ENCODE measurements at places on chromosomes 2 and 18.

- no peak for DNase-seq
Observed at GRCh38 chr2:175234153-175234552, 52.6 kb upstream of the ATP5MC3 start.

- DNase-seq, result no peak
Observed at GRCh38 chr2:26585100-26585499, 56.1 kb downstream of the CIB4 start.

GRCh38 chr18:3663870-3664512, 214.0 kb downstream of the TGIF1 start:
- DNase-seq, result no peak

DNA sequence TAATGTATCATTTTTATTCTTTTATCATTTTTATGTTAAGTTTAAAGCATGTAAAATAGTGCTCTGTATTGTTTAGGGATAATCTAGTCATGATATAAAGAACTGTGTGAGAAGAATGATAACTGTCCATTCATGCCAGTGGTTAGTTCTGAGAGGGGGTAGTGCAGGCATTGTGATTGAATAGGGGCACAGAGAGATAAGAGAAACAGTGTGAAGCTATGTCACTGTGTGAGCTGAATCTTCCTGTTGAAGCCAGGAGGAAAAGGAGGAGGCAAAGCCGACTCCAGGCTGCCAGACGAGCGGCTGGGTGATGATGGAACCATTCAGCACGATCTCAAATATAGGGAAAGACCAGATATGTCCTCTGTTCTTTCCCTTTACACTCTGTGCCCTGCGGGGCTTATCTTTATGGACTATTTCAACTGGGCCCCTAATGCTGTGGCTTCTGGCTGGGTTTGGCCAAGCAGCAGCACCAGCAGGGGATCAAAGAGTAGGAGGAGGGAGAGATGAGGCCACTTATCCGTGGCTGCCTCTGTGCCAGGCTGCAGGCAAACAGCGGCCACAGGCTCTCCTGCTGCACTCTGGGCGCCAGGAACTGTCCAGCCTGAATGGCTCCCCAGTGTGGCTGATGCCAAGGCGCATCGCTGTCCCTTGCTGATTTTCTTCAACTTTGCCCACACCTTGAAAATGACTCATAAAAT, 128.0 kb downstream of the SPP2 start:
- no peak for DNase-seq

GRCh38 chr18:62651276-62652056, 63.9 kb upstream of the PHLPP1 start:
- DNase-seq, result no peak

- DNase-seq, result no peak
Observed at GRCh38 chr18:44709307-44710126, 28.8 kb downstream of the SETBP1 start.

DNA sequence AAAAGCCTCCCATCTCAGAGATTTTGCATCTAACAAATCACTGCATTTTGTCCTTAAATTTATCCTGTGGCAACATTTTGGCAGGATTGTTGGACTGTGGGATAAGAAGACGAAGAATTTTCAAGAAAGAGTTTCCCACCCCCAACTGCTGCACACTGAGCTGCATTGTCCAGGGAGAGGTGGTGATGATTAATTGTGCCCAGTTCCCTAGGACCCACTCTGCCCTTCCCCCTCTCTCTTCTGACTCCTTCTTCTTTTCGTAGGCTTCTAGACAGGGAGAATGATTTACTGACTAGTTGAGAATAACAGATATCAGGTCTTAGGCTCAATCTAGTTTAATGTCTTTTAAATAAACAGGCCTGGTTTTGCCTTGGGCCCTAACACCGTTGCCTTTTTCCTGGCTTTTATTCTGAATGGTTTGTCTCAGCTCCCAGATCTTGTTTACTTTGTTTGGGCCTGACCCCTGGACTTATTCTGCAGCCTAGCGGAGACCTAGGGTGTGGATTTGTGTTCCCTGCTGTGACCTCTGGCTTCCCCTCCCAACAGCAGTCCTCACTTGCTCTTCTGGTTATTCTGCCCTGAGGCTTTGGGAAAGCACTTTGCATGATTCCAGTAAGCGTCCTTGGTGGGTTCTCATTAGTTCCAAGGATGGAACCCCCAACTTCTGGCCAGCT, 233.3 kb downstream of the INSIG2 start:
- DNase-seq, result no peak

DNA sequence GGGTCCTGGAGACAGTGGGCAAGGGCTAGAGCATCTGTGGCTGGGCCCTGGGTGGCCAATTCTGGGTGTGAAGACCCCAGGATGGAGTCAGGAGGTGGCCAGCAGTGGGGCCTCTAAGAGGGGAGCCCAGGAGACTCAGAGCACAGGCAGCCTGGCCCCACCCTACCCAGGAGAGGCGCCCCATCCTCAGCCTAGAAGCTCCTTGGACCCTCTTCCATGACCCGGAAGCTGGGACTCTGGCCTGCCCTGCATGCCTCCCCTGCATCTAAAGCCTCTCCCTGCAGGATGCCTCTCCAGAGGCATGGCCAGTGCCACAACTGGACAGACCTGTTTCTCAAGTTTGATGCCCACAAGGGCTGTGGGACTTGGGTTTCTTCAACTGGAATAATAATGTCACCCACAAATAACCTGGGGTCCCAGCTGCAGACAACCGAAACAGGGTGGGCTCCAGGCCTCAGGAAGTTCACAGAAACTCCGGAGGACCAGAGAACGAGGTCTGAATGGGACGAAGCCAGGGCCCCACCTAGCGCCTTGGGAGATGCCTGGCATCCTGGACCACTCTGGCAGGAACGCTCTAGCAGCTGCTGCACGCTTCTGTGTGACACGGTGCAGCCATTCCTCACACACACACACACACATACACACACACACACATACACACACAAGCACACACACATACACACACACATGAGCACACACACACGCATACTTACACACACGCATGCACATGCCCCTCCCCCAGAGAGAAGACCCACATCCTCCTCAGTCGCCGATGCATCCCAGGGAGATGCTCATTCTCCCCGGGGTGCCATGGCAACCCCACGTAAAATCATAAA, 16.4 kb downstream of the KCNIP3 start:
- no peak for DNase-seq

DNA sequence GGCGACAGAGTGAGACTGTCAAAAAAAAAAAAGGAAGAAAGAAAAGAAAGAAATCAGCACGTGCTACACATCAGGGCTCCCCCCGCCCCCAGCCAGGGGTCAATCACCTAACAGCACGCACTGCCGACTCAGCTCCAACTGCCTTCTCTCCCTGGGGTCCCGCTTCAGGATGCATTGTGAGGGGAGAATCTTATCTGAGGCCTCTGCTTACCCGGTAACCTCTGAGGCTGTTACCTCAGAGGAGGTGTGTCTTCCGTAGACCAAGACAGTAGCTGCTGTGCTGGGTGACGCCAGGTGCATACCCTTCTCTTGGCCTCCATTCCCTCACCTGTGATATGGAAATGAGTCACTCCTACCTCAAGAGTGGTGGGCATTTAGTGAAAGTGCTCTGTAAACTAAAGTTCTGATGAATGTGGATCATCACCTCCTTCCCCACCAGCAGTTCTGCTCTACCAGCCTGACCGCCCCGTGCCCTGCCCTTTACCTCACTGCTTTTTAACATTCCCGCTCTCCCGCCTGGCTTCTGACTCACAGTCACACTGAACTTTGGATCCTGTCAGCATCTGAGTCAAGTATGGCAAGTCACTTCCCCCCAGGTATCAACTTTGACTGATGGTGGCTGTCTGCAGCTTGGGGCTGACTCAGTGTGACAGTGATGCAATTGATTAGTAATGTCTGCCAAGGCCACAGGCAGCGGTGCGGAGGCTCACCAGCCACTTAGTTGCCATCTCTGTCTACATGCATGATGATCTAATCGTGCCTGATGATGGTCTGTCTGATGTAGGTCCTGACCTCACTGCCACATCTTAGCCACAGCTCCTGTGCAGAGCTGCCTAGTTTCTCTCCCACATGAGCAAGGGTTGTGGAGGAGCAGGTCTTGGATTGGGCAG, 20.1 kb downstream of the ARID5A start:
- DNase-seq, result peak; percentile 99

DNA sequence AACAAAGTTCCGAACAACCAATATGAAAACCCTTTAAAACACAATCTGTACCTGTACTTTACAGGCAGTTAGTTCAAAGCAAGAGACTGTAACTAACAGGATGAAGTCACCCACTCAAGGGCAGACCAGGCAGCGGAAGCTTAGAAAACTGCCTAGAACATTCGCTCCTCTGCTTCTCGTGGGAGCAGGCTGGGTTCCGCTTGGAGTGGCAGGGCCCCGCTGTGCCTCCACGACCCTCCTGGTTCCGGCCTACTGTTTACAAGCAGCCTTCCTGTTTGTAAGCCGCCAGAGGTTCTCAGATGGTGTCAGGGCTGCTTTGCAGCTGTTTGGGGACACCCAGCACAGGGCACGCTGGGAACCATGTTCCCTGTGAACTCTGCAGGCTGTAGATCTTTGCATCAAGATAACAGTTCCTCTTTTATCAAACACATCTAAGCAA, 31.3 kb downstream of the CIB4 start:
- no peak for DNase-seq

- DNase-seq, result no peak
Observed at GRCh38 chr2:153939124-153939796, 67.5 kb downstream of the GALNT13 start.

DNA sequence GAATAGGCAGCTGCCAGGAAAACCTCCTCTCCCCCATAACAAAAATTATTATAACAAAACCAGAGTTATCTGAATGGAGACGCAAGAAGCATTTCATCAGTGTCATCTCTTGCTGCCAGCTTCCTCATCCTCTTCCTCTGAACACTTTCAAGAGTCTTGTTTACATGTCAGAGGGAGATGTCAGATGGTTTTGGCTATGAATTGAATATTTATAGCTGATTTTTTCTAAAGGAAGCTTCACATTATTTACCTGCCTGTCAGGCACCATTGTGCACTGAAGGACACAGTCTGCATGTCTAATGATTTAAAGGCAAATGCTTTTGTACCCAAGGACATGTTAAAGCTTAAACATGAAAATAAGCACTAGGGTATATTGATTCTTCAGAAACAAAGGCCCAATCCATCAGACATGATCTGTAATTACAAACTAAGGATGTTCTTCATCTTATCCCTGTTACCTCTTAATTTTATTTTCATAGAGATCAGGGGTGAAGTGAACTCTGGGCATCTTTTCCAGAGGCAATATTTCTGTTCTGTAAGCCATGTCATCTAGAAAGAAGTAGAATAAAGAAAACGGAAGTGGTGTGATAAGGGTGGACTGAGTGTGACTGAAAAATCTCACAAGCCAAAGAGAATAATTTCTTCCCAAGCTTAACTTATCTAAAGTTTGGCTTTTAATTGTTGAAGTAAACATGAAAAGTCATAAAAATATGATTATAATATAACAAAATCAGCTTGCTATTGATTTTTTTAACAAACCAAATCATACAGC, 168.7 kb downstream of the ANKRD44 start:
- no peak for DNase-seq

DNA sequence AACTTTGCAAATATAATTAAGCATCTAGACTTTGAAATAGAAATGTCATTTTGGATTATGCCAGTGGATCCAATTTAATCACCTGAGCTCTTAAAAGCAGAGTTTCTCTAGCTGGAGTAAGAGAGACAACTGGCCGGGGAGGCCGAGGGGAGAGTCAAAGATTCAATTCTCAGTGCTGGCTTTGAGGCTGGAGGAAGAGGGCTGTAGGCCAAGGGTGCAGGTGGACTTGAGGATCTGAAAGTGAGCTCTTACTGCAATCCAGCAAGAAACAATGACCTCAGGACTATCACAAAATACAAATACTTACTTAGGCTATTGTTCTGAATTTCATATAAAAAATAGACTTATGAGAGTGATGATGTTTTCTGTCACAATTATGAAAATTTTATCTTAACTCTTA, 814.5 kb downstream of the CBLN2 start:
- DNase-seq, result no peak

GRCh38 chr2:219071131-219071816, 10.6 kb upstream of the IHH start:
- DNase-seq, result no peak

GRCh38 chr2:227143895-227144294, 20.1 kb downstream of the COL4A4 start:
- DNase-seq, result no peak

GRCh38 chr18:34866310-34866709, 156.2 kb downstream of the DTNA start:
- DNase-seq, result no peak

GRCh38 chr2:201891676-201892075, 85.3 kb downstream of the CDK15 start:
- no peak for DNase-seq

GRCh38 chr2:227890495-227891079, 19.2 kb downstream of the DAW1 start:
- DNase-seq, result no peak

DNA sequence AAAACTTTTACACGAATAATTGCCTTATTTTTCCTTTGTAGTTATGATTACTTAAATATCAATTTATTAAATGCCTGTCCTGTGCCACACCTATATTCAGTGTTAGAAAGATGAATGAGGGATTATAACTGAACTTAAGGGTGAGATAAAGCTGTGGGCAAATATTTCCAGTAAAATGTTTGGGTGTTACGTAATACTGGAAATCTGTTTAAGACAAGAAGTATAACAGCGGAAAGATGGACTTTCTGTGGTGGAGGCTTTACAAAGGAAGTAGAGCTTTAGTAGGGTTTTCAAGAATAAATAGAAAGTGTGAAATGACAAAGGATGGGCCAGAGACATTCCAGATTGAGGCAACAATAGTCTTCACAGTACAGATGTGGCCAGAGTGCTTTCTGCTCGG, 927.0 kb downstream of the DPP10 start:
- no peak for DNase-seq

- DNase-seq, result no peak
Observed at GRCh38 chr2:10289352-10289751, 13.4 kb upstream of the HPCAL1 start.

DNA sequence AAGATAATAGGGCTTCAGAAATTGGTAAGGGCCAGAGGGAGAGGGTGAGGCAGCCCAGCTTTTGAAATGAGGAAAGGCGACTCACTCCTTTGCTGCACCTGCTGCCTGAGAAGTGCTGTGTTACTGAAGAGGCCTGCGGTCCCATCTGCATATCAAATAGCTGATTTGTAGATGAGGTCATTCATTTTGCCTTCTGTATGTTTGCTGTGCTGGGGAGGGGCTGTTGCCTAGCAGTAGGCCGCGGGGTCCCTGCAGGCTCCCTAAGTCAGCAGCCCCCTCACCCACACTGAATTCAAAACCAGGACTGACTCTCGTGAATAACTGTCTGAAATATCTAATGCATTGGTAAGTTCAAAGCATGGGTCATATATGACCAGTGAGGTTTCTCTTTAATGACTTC, 377.2 kb downstream of the SOX11 start:
- no peak for DNase-seq

DNA sequence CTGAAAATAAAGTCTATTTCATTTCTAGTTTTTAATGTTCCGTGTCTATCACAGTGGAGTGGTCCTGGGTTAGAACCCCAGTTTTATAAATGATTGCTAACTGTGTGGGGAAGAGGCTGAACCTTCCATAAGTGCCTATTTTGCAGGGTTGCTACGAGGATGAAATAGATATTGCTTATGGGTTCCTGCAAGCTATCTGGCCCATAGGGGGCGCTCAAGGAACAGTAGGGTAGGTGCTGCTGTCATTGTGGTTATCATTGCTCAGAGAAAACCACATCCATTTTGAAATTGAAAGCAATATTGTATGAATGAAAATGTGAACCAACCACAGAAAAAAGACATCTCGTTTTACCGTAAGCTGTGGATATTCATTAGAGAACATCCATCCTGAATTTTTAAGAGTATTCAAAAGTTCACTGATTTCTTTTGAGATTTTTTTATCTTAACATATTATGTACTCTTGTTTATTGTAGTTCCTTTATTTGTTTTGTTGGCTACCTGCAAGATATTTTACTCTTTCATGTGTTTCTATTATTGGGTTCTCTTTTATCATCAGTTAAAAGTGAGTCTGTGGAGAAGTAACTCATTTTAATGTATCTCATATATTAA, 261.6 kb downstream of the NAPG start:
- peak; percentile 35 for DNase-seq
